ENCODE measurements at places on chromosomes 5 and 9.

DNA sequence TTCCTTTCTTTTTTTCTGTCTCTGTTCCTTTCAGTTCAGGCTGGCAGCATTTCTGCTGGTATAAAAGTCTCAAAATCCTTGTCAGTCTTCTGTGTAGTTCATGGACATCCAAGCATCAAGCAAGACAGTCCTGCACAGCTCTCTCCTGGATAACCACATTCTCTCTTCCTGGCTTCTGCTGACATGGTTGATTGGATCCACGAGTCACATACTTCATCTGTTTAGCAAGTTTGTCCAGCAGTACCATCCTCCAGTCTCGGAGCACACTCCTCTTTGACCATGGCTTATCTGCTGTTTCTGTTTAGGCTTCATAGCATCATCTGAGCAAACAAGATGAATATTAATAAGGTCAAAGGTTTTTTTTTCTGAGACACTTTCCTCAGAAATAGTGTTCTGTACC lies 220.8 kb downstream of the KDM4C start:
- no peak for DNase-seq

- DNase-seq: no peak
These were observed 75.1 kb downstream of the PSAT1 start for GRCh38 chr9:78371981-78372380.

DNA sequence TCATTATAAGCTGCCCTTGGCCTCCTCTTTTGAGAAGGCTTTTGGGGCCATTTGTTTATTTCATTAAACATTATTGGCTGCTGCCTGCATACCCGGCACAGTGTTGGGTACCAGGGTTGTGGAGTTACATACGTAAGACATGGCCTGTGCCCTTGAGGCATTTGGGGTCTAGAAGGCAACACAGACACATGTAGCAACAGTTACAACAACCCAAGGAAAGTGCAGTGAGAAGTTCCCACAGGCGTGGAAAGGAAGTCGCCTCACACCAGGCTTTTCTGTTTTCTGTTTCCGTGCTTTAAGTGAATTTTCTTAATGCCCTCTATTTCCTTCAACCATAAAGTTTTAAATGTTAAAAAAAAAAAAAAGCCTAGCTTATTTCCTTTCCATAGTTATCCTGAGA lies 47.4 kb downstream of the GALNT10 start:
- no peak for DNase-seq

DNA sequence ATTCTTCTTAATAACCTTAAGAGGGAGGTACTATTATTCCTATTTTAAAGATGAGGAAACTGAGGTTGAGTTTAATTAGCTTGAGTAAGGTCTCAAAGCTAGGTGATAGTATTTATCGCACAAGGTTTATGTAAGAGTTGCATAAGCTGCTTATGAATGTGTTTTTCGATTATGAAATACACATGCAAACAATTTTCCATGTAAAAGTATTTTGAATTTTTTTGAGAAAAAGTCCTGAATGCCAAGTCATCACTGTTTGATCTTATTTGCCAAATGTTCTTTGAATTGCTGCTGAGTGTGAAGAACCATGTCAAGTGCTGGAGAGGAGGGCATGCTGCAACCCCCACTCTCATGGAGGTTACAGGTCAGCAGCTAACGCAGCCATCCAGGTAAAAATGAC lies 174.4 kb downstream of the CARTPT start:
- no peak for DNase-seq

DNA sequence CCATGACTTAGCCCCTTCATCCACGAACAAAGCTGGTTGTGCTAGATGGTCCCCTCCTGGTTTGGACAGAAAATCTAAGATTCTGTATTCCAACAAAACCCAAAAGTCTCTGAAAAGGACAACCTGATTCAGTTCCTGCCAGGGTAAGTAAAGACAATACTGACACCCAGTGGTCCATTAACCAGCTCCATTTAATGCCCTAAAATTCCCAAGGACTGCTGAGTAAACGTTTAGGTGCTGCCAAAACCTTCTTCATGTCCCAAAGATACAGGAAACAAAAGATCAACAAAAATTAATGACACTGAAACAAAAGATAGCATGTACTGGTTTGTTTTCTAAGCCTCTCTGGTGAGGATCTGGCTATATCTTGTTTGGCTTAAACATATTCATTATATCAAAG lies 25.3 kb upstream of the PPP1R2B start:
- no peak for DNase-seq

GRCh38 chr5:88957013-88957412 lies 74.0 kb upstream of the MEF2C start:
- DNase-seq: no peak

DNA sequence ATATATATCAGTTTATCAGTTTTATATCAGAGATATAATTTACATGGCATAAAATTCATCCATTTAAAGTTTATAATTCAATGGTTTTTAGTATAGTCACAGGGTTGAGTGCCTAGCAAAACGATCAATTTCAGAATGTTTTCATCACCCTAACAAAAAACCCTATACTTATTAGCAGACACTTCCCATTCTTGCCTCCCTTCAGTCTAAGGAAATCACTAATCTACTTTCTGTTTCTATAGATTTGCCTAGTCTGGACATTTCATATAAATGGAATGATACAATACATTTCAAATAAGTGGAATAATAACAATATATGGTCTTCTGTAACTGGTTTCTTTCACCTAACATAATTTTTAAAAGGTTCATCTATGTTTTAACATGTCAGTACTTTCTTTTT lies 9.6 kb upstream of the LNPEP start:
- DNase-seq: no peak

DNA sequence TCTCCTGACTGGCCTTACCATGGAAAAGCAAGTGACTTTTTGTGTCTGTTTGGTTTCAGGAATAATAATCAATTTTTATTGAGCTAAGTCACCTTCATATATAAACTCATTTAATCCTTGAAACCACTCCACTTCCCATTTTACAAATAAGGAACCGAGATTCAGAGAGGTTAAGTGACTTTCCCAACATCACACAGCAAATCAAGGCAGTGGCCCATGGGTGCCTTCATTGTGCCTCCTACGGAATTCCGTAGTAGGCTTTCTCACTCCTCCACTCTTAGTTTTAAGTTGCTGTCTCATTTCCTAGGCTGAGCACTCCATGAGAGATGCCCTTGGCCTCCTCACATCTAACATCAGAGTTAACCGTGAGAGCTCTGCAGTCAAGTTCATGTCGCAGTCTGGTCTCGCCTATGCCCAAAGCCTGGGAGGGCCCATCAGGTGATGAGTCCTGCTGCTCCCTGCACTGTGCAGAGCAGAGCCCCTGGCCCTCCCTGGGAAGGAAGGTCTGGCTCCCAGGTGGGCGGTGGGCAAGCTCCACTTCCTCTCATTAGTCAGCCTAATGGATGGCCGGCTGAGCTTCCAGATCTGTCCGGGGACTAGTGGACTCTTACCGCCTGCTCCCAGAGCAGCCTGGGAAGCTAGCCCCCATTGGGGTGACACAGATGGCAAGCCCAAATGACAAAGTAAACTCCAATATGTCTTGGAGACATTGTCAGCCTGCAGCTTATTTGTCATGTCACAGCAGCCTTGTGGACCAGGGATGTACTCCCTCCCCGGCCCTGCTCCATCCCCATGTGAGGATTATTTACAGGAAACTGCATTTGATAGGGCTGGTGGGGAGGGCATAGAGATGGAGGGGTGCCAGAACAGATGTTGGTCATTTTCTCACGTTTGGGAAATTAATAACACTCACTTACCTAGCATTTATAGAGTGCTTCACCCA lies 123.4 kb downstream of the MVB12B start:
- DNase-seq: no peak

- no peak for DNase-seq
These were observed 335.0 kb downstream of the DEPDC1B start for GRCh38 chr5:60365001-60365400.

DNA sequence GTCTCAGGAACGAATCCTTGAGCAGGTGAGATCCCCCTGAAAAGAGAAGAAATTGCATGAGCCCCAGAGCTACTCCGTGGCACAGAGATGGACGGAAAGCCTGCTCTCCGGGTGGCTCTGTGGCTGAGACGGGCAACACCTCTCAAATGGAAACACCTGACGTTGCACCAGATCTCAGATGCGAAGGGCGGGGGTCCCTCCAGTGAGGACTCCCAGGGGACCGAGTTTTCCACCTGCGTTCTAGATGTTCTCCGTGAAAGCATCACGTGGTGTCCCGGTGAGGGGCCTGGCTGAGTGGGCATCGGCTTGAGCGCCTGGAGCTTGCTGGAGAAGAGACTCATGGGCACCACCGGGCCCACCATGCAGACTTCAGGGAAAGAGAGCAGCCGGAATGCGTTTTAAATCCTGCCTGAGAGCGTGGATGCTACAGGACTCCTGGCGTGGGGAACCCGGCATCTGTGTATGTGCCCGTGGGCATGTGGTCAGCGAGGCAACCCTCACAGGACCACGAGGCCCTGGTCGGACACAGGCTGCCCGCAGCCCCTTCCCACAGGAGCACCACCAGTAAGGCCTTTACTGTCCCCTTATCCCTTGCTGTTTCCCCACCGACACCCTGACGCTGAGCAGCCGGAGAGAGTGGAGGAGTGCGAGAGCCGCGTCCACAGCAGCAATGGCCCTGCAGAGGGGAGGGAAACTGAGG lies 378.4 kb upstream of the IRX4 start:
- no peak for DNase-seq

GRCh38 chr5:126523818-126524510 lies 71.1 kb downstream of the ALDH7A1 start:
- no peak for DNase-seq

DNA sequence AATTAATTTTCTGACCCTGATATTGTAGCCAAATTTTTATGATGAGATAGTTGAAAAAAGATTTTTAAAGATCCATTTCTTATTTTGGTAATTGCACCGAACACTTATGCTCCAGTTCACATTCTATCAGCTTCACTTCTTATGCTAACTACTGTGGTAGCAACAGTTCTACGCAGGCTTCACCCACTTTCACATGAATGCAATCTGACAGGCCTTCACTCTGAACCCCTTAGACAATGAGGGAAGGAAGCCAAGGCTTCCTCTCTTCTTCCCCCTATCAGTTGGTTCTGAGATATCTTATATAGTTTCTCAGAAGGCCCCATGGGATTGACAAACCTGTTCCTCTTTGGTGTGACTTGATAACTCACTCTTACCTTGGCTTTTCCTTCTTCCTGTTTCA lies 185.8 kb downstream of the CETN3 start:
- no peak for DNase-seq

DNA sequence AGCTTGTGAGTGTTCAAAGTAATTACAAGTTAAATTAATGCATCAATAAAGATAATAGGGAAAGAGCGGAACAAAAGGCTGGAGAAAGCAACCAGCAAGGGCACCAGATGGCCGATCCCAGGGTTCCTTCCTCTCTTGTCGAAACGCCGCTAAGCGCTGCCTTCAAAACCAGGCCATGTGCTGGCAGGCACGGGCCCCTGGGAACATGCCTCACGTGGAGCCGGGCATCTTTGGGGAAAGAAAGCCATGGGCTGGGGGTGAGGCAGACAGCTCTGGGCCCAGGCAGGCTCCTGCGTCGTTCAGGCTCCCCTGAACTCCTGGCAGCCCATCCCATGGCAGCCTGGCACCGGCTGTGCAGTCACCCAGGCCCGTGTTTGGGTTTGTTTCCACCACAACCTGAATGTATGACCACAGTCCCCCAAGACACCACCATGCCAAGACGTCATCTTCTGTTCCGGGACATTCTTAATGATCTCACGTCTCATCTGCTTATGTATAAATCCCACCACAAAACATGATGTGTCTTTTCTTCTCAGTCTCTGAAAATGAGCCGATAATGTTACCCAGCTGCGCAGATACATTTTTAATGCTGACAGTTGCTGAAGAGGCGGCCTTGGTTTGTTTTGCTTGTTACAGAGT lies 110.4 kb upstream of the SARDH start:
- no peak for DNase-seq

DNA sequence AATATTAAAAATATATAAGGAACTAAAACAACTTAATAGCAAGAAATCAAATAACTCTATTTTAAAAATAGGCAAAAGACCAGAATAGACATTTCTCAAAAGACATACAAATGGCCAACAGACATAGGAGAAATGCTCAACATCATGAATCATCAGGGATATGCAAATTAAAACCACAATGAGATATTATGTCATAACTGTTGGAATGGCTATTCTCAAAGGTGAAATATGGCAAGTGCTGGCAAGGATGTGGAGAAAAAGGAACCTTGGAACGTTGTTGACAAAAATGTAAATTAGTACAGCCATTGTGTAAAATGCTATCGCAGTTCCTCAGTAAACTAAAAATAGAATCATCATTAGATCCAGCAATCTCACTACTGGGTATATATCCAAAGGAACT lies 468.5 kb downstream of the NFIB start:
- no peak for DNase-seq

DNA sequence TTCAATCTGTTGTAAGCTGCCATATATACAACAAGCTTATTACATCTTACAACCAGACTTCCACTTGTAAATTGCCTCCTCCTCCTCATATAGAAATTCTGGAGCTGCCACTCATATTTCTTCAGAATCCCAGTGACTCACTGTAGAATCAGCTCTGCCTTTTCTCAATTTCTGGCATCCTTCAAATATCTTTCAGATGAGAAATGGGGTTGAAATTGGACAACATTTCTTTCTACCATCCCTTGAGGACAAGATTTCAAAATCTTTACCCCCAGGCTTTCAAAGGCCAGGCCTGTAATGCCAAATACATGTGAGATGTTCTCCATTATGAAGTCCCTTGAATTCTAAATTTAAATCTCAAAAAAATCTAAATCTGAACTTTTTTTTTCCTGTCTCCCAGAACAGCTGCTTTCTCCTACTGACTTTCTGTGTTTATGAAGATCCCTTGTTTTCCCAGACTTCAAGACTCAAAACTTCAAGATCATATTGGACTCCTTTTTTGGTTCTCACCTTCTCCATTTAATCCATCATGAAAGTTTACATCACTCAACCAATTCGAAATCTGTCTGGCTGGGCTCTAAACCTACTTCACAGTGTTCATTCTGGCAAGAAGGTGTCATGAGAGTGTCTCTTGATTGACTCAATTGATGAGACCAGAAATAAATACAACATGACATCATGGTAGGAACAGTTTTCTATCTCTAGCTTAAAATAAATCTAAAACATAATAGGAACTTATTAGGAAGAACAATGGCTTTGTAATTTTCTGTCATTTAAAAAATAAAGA lies 109.8 kb downstream of the HMHB1 start:
- no peak for DNase-seq

DNA sequence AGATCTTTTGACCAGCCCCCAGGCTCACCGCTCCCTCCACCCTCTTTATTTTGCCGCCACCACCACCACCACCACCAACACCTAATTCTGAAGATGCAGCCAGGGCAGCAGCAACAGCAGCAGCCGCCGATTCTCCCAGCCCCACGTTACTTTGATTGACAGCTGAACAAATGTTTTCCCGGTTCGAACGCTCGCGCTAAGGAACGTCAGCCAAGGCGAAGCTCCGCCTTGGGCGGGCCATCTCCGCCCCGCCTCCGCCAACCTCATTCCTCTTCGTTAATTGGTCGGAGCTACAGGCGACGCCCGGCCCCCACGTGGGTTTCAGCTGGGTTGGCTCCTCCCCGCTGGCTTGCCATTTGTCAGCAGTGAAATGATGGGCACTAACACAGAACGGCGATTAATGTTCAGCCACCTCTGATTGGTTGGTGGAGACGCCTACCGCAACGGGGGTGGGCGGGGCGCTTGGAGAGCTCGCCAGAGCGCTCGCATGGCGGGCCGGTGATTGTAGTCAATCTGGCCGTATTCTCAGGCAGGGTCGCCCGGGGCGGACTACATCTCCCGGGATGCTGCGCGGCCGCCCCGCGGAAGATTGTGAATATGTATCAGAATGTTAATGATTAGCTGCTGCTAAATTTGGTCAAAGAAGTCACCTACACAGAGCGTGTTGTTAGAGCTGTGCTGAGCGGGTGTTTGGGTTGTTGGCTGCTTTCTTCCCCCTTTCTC lies at the start of gene TLE4:
Gene TLE4 (plus strand): TSS at position 657 of the 723 bp plus-strand sequence. CDS start 826 bp downstream, outside the sequence.
- peak; percentile 95 for DNase-seq
